ENCODE measurements at places on chromosomes 5 and 9. TPM values are rescaled to one million over a fixed set of nuclear protein-coding genes. Genes with fewer than 3 reads are reported as not detected.

- no peaks in the 10 kb centered on the region for H3K27me3 ChIP-seq
- DNase-seq = no peak
These were observed 284.7 kb downstream of the SMARCA2 start for GRCh38 chr9:2299843-2300205.

GRCh38 chr5:69502767-69503488, 10.3 kb downstream of the OCLN start:
- H3K4me1 ChIP-seq = peaks cover 15% of the 10 kb centered on the region
- no peaks in the 10 kb centered on the region for H3K36me3 ChIP-seq
- peak overlapping the region; percentile 28 for H3K27ac ChIP-seq
- DNase-seq = peak; percentile 84

- DNase-seq = no peak
- no peaks in the 10 kb centered on the region for H3K4me1 ChIP-seq
- H3K36me3 ChIP-seq = no peaks in the 10 kb centered on the region
- H3K4me3 ChIP-seq = no peak overlapping the region
- H3K27me3 ChIP-seq = peaks cover 59% of the 10 kb centered on the region
- no peak overlapping the region for H3K27ac ChIP-seq
These were observed 143.4 kb upstream of the APC start for GRCh38 chr5:112594095-112594850.

DNA sequence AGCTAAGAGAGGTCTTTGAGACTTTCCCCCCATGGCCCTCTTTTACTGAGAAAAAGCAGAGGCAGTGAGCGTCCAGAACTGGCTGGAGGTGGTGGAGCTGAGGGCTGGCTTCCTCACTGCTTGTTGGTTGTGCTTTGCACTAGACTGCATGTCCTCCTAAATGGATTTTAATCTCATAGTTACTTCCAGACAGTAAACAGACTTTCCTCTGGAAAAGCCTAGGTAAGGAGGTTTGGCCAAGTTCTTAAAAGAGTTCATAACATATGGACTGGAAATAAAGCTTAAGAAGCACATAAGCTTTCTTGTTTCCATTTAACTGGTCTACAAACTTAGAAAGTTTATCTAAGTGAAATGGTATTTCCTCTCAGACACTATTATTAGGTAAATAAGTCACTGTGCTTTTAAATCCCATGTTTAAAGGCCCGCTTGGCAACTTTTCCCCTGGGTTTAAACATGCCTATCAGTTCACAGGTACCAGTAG, 2.0 kb downstream of the ASPN start:
- peak overlapping the region; percentile 97 for H3K27ac ChIP-seq
- H3K4me1 ChIP-seq = peaks cover 22% of the 10 kb centered on the region
- no peak overlapping the region for H3K4me3 ChIP-seq
- H3K36me3 ChIP-seq = no peaks in the 10 kb centered on the region
- DNase-seq = no peak

DNA sequence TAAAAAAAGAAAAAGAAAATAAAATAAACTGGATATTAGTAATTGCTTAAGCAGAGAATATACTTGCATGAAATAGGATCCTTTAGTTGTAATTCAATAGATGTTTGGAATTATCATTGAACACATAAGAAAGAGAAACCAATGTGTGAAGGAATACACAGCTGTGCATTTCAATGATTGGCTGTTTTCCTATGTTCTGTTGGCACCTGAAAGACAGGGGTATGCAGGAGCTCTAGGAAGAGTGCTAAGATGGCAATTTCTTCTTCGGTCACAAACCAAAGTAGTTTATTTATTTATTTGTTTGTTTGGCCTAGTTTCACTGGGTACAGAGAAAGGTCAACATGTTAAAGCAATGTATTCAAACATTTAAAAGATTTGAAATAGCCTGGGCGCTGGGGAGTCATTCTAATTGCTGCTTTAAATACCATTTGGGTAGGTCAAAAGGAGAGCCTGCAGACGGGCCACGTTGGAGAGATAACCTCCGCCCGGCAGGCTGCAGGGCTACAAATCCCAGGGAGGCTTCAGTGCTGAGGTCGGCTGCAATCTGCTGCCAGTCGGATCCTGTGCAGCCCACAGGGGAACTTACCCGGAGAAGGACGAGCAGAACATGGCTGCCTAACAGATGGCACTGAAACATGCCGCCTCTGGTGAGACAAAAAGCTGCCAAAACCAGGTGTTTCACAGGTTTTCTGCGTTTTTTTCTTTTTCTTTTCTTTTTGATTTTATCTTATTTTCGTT, 154.2 kb upstream of the TYRP1 start:
- no peak for DNase-seq
- H3K27ac ChIP-seq = no peak overlapping the region
- H3K27me3 ChIP-seq = peaks cover 91% of the 10 kb centered on the region
- no peaks in the 10 kb centered on the region for H3K36me3 ChIP-seq
- no peaks in the 10 kb centered on the region for H3K4me1 ChIP-seq
- no peak overlapping the region for H3K4me3 ChIP-seq

DNA sequence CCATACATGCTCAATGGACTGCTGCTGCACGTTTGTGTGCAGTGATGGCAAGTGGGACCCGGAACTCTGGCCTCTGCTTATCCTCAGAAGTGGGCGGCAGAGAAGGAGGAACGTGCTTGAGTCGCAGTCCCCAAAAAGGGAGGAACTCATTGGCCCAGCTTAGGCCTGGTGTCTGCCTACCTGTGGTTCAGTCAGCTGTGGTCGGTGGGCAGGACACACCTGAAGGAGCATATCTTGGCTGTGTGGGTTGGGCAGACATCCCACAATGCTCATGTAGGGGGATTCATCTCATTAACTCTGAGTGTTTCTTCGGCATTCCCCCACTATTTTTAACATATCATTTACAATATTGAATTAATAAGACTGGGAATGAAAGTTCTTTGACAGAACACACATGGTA, 122.9 kb upstream of the IL12B start:
- no peaks in the 10 kb centered on the region for H3K36me3 ChIP-seq
- H3K4me1 ChIP-seq = peaks cover 40% of the 10 kb centered on the region
- no peak overlapping the region for H3K27ac ChIP-seq
- no peak for DNase-seq

PCDHB9 gene
- total RNA-seq = 1.8 TPM

Data from MCF 10A (cell line).